ENCODE measurements at places on chromosomes 2 and 18.

GRCh38 chr2:56522605-56523089 lies 338.9 kb downstream of the CCDC85A start:
- no peak for DNase-seq

DNA sequence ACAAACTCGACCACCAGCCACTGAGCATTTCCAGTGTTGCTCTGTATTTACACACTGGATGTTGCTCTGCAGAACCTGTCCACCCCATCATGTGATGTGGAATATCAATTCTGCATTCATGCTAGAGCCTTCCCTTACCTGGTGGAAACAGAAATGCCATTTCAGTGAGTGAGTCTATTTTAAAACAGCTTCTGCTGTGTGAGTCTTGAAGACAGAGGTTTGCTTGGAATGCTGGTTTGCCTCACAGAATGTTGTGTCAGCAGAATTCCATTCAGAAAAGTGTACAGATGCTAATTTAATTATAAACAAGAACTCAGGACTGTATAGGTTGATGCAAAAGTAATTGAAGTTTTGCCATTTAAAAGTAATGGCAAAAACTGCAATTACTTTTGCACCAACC lies 118.3 kb downstream of the MAP3K20 start:
- no peak for DNase-seq

DNA sequence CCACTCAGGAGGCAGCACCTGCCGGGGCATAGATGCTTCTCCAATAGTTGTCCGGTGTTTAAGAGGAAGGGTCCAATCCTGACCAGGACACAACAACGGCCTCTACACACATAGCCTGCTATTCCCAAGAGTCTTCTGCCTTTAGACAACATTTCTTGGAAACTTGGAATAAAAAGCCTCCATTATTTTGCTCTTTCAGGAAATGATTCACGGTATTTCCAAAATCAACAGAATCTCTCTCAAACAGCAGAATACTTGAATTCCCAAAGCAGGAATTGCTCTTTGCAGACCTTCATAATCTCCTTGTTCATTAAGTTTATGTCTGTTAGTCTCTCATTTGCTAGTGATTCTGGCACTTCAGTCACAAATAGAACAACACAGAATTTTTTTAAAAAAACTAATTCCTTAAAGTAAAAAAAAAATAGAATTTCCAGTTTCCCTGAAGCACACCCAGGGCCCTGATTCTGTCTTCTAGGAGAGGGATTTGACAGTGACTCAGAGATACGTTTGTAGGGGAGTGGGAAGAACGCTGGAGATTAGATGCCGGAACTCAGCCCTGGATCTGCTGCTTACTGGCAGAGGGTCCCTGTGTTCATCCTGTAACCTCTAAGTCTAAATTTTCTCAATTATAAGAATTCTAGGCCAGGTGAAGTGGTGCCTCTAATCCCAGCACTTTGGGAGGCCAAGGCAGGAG lies 74.7 kb downstream of the NAB1 start:
- peak; percentile 45 for DNase-seq

DNA sequence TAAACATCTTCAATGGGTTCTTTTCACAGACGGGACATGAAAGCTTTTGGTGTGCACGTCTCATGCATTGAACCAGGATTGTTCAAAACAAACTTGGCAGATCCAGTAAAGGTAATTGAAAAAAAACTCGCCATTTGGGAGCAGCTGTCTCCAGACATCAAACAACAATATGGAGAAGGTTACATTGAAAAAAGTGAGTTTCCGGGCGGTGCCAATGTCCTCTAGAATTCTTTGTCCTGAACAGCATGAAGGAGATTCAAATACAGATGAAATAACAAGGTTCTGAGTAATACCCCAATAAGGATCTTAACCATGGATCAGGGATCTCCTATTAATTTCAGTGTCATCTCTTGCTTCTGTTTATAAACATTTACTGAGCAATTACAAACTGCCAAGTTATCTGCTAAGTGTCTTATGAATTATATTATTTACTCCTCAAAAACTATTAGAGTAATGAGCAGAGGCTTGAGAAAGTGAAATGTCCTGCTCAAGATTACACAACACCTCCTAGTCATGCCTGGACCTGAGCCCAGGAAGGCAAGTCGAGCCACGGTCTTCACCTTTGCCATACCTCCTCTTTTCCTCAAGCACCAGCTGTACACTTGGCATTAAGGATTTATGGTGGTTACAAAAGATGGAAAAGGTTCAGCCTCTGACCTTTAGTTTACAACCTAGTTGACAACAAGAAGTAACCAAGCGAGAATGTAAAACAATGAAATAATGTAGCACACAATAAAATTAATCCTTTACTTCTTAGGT lies 22.6 kb downstream of the DHRS9 start:
- DNase-seq, result no peak

DNA sequence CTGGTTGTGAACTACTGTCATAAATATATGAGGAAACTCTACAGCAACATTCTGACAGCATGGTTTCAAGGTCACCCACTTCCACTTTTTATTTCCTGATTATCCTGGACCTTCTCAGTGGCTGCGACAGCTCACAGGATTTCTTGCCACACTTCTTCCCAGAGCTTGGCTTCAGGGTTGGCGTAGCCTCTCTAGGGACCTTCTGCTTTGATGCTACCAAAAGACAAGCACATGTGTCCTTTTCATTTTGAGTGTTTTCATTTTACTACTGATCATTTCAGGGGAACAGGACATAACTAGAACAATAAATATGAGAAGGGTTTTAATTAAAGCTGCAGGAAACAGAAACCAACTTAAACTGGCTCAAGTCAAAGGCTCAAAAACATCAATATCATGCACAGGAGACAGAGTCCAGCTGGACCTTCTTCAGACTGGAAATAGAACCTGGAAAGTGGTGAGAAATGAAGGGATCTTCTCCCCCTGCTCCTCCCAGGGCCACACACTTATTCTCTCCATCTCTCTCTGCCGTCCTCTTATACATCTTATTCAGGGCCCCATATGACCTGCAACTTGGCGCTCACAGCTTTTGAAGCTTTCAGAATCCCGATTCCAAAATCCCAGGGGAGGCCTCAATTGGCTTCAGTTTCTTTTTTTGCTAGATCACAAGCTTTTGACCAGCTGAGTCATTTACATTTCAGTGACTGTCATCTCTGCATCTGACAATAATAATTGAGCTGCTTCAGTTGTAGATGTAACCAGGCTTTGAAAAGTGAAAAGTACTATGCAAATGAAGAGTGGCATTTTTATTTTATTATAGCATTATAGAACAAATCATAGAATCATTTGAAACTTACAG lies 9.7 kb downstream of the VIT start:
- DNase-seq, result no peak

- no peak for DNase-seq
Measured at GRCh38 chr2:225841314-225841713, 441.8 kb downstream of the NYAP2 start.

- no peak for DNase-seq
Measured at GRCh38 chr2:240888890-240889573, 6.9 kb downstream of the MAB21L4 start.

DNA sequence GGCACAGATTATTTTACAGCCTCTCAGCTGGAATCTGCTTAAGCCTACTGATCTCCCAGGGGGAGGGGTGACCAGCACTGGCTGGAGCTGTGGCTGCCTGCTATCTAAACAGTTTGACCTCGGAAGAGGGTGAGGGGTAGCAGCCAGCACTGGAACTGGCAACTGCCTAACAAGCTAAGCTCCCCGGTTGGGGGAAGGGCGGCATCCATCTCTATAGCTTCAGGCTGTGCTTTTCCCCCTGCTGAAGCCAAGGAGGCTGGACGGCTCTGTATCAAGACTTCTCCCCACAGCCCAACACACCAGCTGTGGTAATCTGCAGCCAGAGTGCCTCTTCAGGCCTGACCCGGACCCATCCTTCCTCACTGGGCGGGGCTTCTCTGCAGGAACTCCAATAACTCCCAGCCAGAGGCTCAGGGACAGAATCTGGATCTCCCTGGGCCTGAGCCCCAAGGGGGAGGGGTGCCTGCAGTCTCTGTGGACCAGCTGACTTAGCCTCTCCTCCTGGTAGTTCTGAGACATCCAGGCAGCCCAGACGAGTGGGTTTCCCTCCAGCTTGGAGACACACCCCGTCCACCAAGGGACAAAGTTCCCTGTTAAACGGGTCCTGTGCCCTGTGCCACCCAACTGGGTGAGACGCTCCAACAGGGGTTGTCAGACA lies 560.2 kb downstream of the LRP1B start:
- DNase-seq, result no peak

GRCh38 chr2:25401307-25402026 lies 59.7 kb upstream of the DNMT3A start:
- DNase-seq, result no peak

GRCh38 chr2:4272261-4272858 lies 569.0 kb downstream of the DCDC2C start:
- DNase-seq, result no peak

GRCh38 chr2:229780856-229781773 lies 66.8 kb upstream of the DNER start:
- DNase-seq, result peak; percentile 49

DNA sequence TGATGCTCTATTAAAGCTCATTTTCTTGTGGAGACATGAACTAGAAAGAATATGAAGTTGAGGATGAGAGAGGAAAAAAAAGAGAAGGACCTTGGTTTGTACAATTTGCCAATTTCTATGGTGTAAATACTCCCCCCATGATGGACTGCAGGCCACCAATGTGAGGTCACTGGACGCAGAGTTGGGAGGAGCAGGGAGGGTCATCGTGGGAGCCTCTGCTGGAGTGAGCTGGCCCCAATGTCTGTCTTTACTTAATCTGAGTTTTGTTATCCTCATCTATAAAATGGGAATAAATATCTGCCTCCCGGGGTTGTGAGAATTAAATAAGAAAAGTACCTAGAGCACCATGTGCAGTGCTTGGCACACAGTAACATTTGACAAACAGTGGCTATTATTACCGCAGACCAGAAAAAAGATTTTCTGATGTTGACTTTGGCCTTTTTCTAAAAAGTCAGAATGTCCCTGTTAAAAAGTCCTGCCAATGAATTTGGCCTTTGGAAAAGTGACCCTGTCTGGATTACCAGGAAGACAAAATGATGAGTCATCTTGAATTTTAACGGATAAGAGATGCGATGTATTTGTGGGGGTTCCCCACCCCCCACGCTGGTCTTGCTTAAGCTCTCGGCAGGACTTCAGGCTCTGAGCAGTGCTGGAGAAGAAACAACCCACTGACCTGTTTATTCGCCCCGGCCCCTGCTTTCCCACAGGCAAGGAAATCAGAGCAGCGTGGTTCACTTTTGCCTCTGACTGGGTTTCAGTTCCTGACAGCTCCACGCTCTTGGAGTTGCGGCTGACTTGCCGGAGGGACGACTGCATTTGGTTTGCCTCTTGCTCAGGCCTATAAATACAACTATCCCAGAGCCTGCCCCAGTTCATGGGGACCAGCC lies 50.3 kb upstream of the FOSL2 start:
- no peak for DNase-seq

DNA sequence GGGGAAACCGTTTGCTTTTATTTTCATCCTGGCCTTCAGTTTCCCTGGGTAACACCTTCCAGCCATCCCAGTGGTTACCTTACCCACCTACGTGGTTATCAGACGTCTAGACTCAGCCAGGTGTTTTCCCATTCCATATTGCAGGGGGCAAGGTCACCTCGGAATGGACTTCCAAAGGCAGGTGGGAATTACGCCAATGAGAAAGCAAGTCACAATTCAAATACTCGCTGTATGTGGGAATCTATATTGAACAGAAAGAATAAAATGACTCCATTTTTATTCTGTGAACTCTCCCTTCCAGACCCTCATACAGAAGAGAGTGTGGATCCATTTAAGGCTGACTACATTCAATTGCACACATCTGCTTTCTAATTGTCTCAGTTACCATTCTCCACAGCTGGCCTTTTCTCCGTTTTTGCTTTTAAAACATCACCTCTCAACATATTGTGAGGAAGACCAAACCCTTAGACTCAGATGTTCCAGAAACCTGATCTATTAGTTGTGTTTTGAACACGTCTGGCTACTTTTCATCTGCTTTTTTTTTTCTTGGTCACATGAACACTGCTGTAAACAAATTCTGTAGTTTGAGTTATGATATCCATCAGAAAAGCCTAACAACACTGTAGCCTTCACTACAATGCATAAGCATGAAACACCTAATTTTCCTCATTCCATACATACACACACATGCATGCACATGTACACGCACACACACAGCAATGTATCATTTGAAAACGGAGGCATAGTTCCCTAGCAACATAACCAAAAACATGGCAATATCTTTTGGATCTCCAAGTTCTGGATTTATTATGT lies 59.8 kb downstream of the BCL2 start:
- DNase-seq, result no peak

- no peak for DNase-seq
Measured at GRCh38 chr2:64283641-64284361, 139.6 kb upstream of the PELI1 start.

GRCh38 chr2:96816836-96817702 lies 1.0 kb downstream of the CNNM3 start:
- DNase-seq, result no peak

GRCh38 chr2:237585590-237586221 lies 4.8 kb downstream of the RAB17 start:
- DNase-seq, result no peak

DNA sequence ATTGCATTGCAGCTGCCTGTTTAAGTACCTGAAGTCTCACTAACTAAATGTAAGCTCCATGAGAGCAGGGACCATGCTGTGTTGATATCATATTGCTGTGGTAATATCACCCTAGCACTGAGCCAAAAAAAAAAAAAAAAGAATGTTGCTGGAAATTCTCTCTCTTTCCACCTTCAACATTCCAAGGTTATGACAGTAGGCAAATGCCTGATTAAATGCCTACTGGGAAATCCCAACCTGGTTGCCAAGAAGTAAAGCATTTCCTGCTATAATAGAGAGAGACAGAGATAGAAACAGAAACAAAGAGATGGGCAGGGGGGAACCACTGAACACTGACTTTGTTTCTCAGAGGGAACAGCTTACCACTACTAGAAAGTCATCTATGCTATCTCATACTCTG lies 1604.2 kb downstream of the LRP1B start:
- no peak for DNase-seq

DNA sequence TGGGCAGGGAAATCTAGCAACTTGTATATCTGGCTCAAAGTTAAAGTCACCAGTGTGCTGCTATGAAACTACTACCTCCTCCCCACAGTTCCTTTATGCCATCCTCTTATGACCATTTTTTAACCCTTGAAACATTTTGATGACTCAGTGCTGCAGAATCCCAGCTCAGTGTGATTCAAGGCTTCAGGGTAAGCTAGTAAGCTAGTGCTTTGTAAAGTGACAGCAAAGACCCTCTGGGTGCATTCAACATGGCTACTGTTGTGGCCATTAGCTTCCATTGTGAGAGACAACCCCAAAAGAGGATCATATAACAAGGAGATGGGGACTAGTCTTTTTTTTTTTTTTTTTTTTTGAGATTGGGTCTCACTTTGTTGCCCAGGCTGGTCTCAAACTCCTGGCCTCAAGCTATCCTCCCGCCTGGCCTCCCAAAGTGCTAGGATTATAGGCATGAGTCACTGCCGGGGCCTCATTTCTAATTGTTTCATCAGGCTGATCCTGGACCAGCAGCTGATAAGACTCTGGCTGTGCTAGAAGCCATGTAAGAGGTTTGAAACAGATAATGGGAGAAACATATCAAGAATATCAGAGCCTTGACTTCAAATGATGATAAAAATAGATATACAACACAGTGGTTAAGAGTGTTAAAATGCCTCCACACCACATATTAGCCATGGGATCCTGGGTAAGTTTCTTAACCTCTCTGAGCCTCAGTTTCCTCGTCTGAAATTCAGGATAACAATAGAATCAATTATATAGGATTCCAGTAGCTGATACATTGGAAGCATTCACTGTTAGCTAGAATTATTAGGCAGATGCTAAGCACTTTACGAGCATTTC lies 65.7 kb upstream of the RTN4 start:
- peak; percentile 64 for DNase-seq

Measured in kidney capillary endothelial cell (primary cell).